ENCODE measurements at places on chromosomes 4 and X.

DNA sequence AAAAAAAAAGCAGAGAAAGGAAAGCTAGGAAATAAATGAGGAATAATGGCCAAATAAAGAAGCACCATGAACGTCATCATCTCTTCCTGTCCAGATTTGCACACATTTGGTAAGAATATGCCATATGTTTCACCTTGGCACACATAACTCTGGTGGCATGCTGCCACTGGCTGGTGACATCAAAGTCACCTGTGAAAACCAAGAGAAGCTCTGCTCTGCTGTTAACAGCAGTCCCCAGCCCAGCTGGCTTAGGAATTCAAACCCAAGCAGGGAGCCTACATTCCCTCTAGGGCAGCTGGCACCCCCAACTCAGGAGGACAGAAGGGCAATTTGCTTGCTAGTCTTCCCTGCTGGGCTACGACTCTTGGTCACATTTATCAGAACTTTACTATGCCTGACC lies 77.6 kb downstream of the RASL11B start:
- no peak for DNase-seq

GRCh38 chrX:111719426-111720210 lies 38.6 kb downstream of the ALG13 start:
- DNase-seq, result no peak

GRCh38 chr4:187059021-187059420 lies 335.4 kb upstream of the FAT1 start:
- DNase-seq, result no peak

DNA sequence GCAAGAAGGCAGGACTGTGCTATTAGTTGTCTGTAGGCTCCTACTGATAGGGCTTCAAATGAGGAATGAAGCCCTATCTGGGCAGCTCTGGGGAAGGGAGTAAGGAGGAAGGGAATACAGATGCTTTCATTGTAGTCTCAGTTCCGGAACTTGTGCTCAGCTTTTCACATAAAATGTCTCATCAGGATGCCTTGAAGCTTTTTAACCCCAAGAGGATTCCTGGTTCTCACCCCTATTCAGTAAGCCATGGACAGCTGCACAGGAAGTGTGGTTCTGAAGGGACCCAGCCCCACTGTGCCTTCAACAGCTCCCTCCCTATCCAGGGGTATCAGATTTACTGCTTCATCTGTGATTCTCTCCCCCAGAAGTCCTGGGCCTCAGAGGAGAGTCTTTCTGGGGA lies 5.0 kb downstream of the ARMCX5 start:
- no peak for DNase-seq

Measured in RPMI8226 (cell line).